ENCODE measurements at places on chromosomes 7 and 10.

GRCh38 chr7:35985126-35985754 is 167.8 kb upstream of the EEPD1 start:
- peak; percentile 71 for DNase-seq

DNA sequence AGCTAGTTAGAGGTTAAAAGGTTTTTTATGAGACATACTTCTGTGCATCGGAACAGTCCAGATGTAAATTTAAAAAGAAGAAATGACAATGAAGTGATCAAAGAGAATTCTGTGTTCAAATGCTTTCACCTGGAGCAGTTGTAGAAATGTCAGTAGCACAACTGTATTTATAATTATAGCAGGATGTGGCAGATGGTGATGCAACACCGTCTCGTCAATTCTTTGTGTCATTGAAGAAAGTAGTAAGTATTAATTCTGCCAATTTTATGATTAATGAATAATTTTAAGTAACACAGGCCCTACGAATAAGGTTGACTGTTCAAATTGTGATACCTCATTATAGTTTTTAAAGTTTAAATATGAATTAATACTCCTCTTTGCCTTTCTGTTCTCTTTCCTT is 171.1 kb downstream of the ADK start:
- DNase-seq = no peak

GRCh38 chr7:135143885-135144668 is 3.8 kb upstream of the TMEM140 start:
- no peak for DNase-seq

GRCh38 chr10:129055986-129056385 is 411.1 kb upstream of the MGMT start:
- no peak for DNase-seq

- DNase-seq = no peak
Observed at GRCh38 chr10:5529702-5530411, 5.1 kb downstream of the CALML3 start.

GRCh38 chr10:43939939-43940820 is 291.5 kb upstream of the ZNF32 start:
- DNase-seq = no peak

GRCh38 chr10:78808736-78809367 is 259.9 kb upstream of the ZMIZ1 start:
- DNase-seq = no peak

DNA sequence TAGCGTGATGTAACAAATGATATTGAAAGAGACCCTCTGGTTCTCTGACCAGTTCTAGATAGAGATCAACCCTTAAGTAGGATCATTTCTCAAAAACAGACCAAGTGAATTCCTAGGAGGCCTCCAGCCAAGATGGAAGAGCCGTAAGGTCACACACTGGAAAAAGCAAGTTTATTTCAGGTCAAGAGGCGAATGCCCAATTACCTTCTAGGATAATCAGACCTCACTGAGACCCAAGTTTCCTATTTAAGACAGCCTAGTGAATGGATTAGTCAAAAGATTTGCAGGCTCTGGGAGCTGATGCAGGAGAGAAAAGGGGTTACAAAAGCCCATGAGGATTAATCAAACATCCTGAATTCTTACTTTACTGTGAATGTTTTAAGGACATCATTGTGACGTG is 486.1 kb upstream of the NRP1 start:
- no peak for DNase-seq

All from A549 (cell line).